ENCODE measurements at places on chromosomes 5 and 9.

GRCh38 chr9:117672369-117672768 lies 31.8 kb upstream of the TLR4 start:
- no peak for DNase-seq

- DNase-seq = no peak
Measured at GRCh38 chr5:99104538-99105132, 175.8 kb upstream of the CHD1 start.

GRCh38 chr9:13688223-13688989 lies 408.9 kb upstream of the MPDZ start:
- DNase-seq = no peak

DNA sequence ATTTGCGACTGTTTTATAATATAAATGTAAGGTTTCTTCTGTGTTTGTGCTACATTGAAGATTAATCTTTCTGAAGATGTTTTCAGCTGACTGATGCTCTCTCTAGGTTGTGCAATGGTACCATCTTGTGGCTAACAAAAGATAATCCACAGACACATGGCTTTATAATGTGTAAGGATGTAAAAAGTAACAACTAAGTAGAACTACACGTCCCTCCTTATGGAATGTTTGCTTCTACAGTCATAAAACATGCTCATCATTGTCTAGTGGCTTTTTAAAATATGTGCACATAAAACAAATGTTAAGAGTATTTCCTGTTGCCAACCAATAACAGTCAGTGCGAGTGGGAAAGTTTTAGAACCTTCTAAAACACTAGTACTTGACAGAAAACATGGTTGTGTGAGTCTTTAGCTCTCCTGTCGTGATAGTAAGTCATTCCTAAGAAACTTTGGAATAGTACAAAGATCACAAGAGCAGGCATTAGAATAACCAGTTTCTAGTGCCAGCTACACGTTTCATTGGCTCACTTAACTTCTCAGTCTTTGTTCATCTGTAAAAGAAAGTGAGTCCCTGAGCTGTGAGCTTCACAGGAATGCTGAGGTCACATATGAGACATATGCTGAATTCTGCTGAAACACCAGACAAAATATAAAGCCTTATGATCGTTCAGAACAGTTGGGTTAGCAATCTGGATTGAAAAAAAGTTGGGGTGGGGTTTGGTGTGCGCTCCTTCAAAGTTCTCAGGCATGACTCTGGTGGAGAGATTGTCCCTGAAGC lies 75.7 kb upstream of the GLIS3 start:
- no peak for DNase-seq

GRCh38 chr5:92633176-92633575 lies 947.8 kb downstream of the NR2F1-AS1 start:
- DNase-seq = no peak

- DNase-seq = no peak
Measured at GRCh38 chr9:14994738-14995137, 84.5 kb upstream of the FREM1 start.

DNA sequence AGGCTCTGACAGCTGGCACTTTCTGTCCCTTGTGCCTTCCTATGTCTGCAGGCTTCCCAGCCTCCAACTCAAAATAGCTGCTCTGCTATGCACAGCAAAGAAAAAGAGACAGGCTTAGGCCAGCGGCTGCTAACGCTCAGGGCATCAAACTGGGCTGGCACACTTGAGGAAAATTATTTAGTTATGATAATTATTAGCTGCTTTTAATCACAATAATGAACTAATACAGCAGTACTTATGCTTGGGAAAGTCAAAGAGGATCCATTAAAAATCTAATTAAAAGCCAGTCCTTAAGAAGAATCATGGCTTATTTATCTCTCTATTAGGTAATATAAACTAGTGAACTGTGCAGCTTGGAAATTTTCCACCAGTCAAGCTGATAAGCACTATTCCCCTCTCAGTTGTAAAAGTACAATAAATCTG lies 233.2 kb downstream of the SLIT3 start:
- DNase-seq = no peak

DNA sequence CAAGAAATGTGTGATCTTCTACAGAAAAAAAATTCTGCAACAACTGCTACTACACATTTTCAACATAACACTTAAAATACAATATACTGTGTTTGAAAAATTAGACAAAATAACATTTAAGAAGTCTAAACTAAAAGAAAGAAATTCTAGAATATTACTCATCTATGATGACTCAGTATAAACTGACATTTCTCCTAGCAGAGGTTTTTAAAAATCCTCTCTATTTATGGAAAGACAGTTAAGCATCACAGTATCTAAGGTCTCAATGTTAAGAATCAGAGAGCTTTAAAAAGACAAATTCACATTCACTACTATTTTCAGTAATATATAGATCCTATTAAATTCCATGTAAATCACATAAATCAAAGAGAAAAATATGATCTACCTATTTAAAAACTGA lies 61.3 kb downstream of the NR2F1-AS1 start:
- no peak for DNase-seq

- peak; percentile 26 for DNase-seq
Measured at GRCh38 chr5:149581192-149581861, at the start of gene ARHGEF37. Gene ARHGEF37 (plus strand): TSS chr5:149581498. CDS start chr5:149597770, 16,272 bp downstream.

DNA sequence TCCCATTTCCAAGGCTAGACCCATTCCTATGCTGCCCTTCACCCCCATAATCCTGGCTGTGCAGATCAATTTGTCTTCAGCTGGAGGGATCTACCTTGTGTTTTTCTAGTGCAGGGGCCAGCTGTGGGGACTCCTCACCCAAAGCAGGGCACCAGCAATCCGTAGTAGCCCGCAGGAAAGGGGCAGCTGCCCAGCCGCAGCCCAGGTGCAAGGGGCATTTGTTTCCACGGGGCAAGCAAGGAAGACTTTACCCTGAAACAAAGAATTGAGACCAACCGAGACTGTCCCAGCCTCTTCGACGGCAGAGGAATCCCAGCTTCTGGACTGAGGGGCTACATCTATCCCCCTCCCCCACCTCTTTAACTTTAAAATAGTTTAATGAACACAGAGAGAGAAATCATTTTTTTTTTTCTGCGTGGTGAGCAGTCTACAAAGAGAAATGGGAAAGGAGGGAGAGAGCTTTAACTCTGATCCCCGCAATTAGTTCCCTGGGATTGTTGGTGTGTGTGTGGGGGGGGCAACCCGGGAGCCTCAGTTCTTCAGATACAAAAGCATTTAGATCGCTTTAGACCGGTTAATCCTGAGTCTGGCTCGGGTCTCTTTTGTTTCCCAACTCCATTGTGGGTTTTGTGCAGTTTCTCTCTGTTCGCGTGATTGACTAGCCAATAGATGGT lies 10.6 kb upstream of the LHX2 start:
- no peak for DNase-seq

- DNase-seq = no peak
Measured at GRCh38 chr5:68658810-68659372, 434.9 kb upstream of the SLC30A5 start.

GRCh38 chr5:165538065-165538464 lies 2032.6 kb downstream of the MAT2B start:
- no peak for DNase-seq

DNA sequence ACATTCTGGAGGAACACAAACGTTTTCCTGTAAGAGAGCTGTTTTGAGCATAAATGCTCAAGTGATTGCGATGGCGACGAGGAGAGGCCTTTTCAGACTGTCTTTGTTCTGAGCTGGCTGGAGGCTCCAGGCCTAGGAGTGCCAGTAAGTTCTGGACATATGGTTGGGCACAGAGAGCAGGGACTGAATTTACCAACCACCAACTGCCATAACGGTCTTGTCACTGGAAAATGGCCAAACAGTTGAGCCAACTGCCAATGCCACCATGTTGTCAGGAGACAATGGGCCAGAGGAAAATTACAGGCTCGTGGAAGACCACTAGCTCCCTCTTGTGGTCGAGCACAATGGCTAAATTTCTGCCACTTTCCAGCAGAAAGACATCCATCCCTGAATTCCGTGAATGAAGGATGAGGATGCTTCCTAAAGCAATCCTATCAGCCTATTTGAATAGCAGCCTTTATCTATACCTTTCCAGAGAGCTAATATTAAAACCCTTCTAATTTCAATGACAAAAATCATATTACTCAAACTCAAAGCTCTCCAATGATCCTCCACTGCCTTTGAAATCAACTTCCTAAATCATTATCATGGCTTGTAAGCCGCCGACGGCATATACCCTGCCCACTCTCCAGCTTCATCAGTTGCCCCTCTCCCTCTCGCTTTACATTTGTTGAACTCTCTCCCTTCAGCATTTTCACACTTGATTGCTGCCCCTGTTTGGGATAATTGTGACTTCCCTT lies 66.9 kb upstream of the GLIS3 start:
- peak; percentile 6 for DNase-seq

- DNase-seq = no peak
Measured at GRCh38 chr5:108858959-108859358, 111.3 kb downstream of the FER start.

GRCh38 chr5:61098251-61098995 lies 63.8 kb downstream of the SMIM15 start:
- DNase-seq = no peak

- no peak for DNase-seq
Measured at GRCh38 chr9:87500491-87501270, 3.0 kb downstream of the DAPK1 start.

DNA sequence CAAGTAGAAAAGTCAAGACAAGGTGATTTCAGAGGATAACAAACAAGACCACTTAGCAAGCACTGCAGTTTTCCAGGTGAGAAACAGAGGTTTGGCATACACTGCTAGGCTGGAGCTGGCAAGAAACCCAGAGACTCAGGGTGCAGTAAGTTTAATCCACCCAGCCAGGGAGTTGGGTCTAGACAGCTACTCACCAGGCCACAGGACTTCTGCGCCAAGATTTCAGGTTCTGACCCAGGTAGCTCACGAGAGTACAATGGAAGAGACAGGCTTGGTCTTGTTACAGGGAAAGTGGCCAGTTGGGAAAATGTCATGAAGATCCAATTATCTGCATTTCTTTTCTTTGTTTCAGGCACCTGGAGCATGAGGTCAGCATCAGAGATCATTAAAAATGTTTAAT lies 9.8 kb downstream of the SMIM23 start:
- DNase-seq = no peak

DNA sequence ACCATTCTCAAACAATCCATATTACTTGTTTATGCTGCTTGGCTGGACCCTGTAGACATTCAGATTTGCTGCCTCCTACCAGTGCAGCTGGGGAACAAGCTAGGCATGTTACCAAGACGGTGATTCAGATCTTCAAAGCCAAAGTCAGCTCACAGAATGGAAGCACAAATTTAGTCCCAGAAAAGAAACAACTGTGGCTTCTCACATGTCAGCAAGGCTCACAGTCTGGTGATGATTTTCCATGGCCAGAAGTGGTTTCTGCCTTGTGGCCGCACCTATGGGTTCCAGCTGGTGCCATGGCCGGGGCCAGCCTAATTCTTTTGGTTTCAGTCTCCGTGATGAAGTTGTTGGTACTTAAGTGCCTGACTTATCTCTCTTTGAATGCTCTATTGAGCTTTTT lies 182.2 kb downstream of the TMC1 start:
- no peak for DNase-seq

- peak; percentile 71 for DNase-seq
Measured at GRCh38 chr5:157222506-157223230, 42.0 kb downstream of the ITK start.

DNA sequence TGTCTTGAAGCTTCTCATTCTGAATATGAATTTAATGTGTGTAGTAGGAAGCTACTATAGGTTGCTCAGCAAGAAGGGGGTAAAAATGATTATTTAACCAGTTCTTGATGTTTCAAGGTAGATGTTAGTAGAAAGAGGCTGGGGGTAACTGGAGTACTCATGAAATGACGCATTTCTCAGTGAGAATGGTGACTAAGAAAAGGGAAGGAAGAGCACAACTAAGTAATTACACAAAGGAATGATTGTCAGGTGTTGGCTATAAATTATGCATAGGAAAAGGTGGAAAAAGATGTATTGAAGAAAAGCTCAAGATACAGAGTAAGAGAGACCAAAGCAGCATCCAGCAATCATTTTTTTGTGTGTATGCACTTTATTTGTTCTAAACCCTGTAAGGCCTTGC lies 1.4 kb upstream of the PSIP1 start:
- DNase-seq = no peak

DNA sequence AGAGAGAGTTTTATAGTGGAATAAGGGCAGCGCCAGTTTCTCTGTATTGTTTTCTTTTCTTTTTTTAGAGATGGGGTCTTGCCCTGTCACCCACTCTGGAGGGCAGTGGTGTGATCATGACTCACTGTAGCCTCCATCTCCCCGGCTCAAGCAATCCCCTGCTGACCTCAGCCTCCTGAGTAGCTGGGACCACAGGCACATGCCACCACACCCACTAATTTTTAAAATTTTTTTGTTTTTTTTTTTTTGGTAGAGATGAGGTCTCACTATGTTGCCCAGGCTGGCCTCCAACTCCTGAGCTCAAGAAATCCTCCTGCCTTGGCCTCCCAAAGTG lies 119.0 kb downstream of the PIK3R1 start:
- DNase-seq = no peak

DNA sequence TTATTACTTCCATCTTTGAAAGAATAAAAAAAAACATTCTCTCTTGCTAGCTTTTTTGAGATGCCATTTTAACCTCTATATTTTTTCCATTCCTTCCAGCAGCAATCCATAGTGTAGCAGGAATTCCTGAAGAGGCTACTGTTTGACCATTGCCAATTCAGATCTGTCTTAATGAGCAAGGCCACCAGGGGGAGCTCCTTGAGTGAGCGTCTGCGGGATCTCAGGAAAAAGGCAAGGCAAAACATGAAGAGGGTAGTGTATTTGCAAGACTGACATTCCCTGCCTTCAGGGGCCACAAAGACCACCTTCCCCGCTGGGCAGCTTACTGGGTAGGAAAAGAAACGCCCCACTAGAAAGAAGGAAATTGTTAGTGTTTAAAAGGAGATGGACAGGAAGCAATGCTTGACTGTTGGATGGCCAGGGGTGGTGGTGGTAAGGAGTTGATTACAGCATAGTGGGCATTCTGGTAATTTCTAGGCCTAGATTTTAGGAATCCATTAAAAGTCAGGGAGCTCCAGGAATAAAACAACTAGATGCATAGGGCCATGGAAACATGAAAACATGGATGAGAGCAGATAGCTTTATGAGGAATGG lies 206.6 kb upstream of the HAPLN1 start:
- DNase-seq = peak; percentile 11

DNA sequence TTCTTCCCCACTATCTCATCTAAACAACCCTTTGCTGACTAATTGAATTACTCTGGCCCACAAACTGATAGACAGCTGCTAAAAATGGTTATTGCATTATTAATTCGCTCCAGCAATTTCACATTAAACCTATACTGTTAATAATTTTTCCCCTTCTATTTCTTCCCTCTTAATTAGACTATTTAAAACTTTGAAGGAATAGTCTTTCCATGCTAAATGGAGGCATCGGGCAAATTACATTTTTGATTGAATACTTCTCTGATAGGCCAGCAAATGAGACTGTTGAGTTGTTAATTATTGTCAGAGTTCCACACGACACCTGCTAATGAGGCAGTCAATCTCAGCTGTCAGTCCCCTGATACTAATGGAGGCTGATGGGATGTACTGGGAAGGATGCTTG lies 242.5 kb downstream of the TRIM32 start:
- no peak for DNase-seq

DNA sequence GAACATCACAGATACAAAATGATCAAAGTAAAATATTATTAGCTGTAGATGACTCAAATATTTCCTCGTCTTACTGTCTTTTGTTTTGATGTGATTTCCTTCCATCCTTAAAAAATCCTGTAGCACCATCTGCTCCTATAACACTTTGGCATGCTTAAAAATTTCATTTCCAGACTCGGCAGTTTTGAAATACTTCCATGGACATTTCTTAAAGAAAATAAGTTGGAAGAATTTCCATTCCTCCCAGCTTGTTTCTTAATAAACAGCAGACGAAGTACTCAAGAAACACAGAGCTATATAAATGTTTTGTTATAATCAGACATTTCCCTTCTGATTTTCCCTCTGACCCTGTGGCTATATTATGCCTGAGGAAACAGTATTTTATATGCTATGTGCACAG lies 41.2 kb upstream of the SVEP1 start:
- no peak for DNase-seq

GRCh38 chr9:98908897-98909634 lies 34.6 kb upstream of the COL15A1 start:
- DNase-seq = no peak

Data from stimulated activated CD4-positive, alpha-beta T cell treated with anti-CD3 and anti-CD28 coated beads, Interleukin-15, amount 100 ng/mL, for 48 hours (primary cell).